ENCODE measurements at places on chromosomes 11 and 22.

- DNase-seq = peak; percentile 6
Measured at GRCh38 chr11:119056421-119056999, 495 bp downstream of the HYOU1 start.

DNA sequence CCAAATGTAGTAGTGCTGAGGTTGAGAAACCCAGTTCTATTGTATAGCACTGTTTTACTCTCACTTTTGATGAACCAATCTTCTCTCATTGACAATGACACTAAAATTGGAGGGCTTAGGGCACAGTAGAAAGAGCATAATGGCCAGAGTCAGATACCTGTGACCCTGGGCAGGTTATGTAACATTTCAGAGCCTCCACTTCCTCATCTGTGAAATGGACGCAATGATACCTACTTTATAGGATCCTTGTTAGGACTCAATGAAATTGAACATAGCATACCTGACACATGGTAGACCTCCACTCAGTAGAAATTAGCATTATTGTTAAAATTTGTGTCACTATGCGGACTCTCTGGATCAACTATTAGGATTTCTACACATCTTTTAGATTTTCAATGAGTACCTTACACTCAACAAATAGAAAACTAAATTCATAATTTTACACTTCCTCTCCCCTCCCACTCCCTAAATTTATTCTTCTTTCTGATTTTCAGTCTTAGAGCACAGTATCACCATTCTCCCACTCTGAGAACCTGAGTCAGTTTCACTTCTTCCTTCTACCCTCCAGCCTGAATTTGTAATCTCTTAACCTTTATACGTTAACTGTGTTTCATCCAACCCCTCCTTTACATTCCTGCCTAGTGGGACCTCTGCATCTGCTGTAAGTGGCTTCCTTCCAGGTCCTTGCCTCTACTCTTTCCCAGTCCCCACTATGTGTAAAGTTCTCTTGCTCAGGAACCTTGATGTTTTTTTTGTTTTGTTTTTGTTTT lies 78.3 kb downstream of the MICAL2 start:
- DNase-seq = no peak

GRCh38 chr11:12270215-12270797 lies 107.1 kb upstream of the PARVA start:
- DNase-seq = no peak

GRCh38 chr11:76087749-76088148 lies 118.6 kb downstream of the WNT11 start:
- no peak for DNase-seq

DNA sequence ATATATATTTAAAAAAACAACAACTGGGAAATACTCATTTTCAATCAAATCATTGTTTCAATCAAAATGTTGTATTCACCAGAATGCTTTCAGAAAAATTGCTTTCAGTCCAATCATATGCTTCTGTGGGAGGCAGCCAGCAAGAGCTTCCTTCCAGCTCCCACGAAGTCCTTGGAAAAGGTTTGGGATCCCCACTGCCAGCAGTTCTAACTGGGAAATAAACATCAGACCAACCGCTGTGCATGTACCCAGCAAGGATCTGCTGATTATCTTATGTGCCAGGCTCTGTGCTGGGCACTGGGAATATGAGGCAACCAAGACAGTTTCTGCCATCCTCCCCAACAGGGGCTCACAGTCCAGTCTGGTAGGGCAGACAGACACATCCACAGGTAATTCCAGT lies 10.8 kb downstream of the RPS13 start:
- no peak for DNase-seq

GRCh38 chr22:23054531-23055257 lies 15.6 kb upstream of the GNAZ start:
- no peak for DNase-seq

Data from activated naive CD8-positive, alpha-beta T cell treated with anti-CD3 and anti-CD28 coated beads, Interleukin-2, amount 50 U/mL, for 16 hours (primary cell).